ENCODE measurements at places on chromosomes 16 and 17.

DNA sequence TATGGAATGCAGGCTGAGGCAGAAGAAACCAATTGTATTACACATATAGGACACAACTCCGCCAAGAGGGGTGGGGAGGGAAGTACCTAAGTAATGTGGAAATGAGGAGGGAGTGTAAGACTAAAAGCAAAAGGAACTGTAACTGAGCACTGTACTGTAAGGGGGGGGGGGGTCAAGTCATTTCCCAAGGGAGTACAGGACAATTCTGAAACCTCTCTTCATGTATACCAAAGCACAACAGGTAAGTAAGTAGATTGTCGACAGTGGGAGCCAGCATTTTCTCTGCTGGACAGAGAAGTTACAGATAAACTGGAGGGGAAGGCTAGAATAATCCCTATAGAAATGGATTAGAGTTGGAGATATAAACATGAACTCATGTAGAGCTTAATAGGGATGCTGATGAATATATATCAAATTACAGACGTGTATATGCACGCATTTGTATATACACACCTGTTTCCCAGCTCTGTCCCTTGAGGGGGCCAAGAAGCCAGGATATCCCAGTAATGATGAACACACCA lies 6.4 kb downstream of the USP22 start:
- no peak for DNase-seq

DNA sequence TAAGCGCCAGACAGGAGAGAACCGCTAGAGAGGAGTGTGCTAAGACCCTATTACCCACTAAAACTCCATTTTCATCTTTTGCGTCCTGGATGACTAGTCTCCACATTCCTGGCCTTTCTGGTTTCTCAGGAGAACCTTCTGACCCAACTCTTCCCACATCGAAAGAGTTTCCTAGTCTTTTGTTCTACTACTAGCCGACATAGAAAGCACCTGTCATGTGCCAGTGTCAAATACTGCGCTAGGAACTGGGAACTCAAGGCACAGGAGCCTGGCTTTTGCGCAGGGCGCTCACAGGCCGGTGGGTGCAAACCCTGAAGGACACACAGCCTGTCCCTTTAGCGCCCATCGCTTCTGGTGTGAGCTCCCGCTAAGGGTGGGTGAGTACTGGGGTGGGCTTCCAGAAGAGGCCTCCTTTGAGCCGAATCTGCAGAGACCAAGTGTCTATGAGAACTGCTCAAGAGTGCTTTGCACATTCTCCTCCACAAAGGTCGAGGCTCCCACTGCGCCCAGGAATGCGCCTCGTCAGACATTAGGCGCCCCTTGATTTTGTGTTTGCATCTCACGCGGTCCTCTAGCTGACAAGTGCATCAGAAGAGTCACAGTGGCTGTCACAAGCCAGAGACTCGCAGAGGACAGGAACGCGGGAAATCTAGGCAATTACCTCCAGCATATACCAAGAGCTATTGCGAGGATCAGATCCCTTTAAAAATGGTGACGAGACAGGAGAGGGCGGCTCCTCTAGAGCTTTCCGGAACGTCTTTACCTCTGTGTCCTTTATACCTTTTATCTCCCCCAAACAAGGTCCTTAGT lies 2.0 kb upstream of the PSMB3 start:
- DNase-seq, result no peak

- no peak for DNase-seq
These were observed 21.5 kb downstream of the C16orf82 start for GRCh38 chr16:27088216-27088615.

DNA sequence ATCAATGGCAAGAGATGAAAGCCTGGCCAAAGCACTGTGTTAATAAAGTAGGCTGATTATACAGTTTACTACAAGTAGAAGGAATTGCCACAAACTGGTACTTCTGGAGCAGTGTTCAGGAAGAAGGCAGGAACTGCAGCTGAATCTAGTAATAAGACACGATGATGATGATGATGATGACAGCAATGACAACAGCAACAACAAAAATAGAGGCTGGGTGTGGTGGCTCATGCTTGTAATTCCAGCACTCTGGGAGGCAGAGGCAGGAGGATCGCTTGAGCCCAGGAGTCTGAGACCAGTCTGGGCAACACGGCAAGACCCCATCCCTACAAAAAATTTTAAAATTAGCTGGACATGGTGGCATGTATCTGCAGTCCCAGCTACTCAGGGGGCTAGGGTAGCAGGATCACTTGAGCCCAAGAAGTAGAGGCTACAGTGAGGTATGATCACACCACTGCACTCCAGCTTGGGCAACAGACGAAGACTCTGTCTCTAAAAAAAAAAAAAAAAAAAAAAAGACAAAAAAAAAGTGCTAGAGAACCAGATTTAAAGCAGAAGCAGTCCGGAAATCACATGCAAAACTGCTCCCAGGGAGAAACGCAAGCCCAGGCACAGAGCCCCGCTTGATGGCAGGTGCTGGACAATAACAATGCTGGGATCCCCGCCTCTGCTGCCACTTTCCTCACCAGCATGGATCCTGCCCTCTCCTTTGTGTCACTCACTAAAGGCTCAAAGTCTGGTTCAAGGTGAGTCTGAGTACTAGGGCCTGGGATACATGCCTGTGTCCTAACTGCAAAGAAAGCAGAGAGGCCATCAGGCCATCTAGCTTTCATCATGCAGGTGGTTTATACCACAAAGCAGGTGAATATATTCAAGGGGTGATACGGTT lies 44.8 kb downstream of the CPPED1 start:
- DNase-seq, result no peak

GRCh38 chr17:44210342-44211192 lies 8.9 kb downstream of the UBTF start:
- peak; percentile 82 for DNase-seq

DNA sequence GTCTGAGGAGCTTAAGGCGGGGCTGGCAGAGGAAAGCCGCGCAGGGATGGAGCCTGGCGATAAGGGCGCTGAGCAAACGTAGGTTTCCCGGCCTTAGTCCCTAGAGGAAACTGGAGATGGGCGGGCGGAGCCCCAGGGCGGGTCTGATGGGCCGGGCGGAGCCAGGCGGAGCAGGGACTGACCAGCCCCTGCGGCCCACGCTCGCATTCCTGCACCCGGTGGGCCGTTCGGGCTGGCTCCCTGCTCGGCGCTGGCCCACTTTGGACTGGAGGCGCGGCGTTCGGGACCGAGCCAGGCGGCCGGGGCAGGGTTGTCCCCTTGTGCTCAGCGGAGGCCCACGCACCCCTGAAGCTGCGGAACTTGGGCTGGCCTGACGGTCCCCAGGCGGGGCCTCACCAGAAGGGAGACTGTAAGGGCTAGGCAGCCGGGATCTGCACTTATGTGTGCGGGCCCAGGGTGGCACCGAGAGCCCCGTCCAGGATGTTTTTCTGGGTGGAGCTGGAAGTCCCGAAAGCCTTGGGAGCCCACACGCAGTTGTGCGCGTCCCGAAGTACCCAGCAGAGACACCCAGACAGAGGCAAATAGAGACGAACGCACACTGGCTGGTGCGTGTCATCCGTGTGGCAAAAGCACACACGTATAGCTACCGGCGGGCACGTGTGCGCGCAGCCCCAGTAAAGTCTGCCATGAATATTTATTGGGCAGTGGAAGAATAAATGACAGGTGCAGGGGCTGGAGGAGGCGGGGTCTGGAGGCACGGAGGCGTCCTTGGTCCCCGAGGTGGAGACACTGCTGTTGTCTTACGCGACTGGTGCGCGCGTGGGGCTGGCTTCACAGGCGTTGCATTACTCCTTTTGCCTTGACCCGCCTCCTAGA lies 1.4 kb downstream of the PYDC1 start:
- DNase-seq, result no peak

DNA sequence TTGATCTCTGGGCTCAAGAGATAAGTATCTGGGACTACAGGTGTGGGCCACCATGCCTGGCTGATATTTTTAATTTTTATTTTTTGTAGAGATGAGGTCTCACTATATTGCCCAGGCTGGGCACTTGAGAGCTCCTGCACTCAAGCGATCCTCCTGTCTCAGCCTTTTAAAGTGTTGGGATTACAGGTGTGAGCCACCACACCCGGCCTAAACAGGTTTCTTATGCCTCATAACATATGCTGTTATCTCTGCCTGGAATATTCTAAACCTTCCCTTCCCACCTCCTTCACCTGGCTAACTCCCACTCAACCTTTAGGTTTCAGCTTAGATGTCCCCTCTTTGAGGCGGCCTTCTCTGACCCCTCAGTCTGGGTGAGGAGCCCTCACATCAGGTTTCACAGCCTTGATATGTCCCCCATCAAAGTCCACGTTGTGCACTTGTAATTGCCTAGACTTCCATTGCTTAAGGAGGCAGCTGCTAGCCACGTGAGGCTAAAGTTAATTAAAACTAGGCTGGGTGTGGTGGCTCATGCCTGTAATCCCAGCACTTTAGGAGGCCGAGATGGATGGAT lies 8.6 kb upstream of the CNP start:
- no peak for DNase-seq

GRCh38 chr17:35804658-35805192 lies 4.6 kb upstream of the TAF15 start:
- no peak for DNase-seq

- no peak for DNase-seq
These were observed 28.0 kb upstream of the SNN start for GRCh38 chr16:11639925-11640899.

DNA sequence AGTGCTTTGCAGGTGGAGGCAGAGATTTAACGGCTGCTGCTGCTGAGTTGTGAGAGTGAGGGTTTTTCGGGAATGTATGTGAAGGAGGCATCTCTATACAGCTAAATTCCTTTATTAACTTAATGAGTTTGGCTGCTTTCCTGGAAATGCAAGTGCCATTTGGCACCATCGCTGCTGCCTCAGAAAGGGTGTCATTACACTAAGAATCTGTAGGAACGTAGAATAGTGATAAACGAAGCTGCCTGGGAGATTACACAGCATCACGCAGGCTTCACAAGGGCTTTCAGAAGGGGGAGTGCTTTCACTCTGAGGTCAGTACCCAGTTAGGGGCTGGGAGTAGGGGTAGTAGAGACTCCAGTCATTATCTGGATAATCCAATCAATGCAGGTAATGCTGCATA lies 14.1 kb upstream of the NLRP1 start:
- DNase-seq, result no peak

- no peak for DNase-seq
These were observed 99.4 kb downstream of the CYLD start for GRCh38 chr16:50841081-50841886.

DNA sequence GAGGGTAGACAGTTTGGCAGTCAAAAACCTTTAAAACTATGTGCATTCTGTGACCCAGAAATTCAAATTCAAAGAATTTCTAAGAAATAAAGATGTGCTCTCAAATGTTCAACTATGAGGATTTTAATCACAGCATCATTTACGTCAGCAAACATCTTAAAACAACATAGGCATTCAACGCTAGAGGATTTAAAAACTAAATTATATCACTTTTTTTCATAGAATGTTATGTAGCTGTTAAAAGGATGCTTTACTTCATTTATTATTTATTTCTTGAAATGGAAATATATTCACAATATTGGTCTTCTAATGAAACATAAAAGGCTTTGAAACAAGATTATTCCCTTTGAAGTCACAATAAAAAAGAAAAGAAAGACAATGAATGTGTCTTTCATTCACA lies 3.6 kb downstream of the GLP2R start:
- DNase-seq, result no peak

DNA sequence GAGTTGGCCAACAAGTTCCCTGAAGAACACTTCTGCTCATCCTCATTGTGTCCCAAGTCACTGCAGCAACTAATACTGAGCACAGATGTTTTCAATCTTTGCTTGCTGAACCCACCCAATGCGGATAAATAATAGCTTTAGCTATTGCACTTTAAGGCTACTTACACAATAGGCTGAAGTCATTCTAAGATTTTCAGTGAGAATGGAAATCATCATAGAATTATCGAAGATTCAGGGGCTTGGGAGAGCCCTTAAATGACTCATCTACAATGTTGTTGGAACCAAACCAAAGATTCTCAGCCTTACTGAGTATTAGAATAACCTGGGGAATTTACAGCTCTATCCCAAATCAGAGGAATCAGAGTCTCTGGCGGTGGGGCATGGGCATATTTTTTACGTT lies 51.2 kb downstream of the SYCE1L start:
- DNase-seq, result no peak

- no peak for DNase-seq
These were observed 3.4 kb upstream of the PPP1R9B start for GRCh38 chr17:50153650-50154575.

GRCh38 chr17:34723875-34724274 lies 144.5 kb downstream of the TMEM132E start:
- DNase-seq, result no peak

DNA sequence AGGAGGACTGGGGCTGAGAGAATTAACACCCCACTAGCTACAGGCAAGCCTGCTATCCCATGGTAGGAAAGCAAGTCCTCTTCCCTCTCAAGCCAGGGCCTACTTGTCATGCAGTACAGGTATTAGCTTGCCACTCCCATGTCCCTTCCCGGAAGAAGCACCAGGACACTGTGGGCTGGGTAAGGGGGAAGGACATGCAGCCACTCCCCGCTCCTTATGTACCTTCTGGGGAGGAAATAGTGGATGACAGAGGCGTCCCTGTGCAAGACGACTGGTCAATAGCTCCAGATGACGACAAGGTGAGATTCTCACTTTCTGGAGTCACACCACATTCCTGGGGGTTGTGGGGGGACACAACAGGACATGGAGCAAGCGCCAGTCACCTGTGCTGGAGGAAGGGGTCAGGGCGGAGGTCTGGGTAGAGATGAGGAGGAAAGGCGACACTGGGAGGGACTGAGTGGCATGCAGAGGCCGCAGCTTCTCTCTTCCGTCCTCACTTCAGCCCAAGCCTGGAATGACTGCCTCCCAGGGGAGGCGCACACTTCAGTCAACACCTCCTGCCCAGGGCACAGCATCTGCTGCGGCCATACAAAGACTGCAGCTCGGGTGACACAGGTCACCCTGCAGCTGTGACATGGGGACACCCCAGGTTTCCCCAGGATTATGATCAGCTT lies 15.1 kb upstream of the FOXJ1 start:
- no peak for DNase-seq

GRCh38 chr16:23318639-23319038 lies 16.5 kb downstream of the SCNN1B start:
- no peak for DNase-seq

- no peak for DNase-seq
These were observed 14.6 kb downstream of the SRCIN1 start for GRCh38 chr17:38590988-38591758.

GRCh38 chr17:78289802-78290363 lies 58.5 kb downstream of the TMEM235 start:
- DNase-seq, result no peak

GRCh38 chr17:4100883-4101756 lies 41.7 kb downstream of the ZZEF1 start:
- DNase-seq, result no peak

DNA sequence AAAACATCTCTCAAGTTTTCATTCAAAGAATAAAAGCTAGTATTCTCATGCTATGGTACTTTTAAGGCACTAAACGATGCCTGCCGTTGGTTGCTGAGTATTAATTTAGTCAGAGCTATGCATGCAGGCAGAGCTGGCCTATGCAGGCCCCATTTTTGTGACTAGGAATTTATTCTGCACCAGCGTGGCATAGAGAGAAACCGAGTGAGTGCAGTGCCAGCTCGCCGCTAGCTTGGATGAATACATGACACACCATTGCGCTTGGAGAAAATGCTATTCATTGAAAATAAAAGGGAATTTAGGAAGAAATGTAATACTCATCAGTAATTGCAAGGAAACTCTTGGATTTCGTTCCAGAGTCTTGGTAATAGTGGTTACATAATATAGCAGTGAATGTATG lies 231.6 kb upstream of the RBFOX1 start:
- no peak for DNase-seq

GRCh38 chr16:80689487-80689886 lies 114.9 kb downstream of the CDYL2 start:
- no peak for DNase-seq

- no peak for DNase-seq
These were observed 1.2 kb upstream of the MT2A start for GRCh38 chr16:56607109-56607618.
